CD4-positive, alpha-beta T cell (primary cell): ENCODE measurements at places on chromosomes 4 and X.

- H3K4me1 ChIP-seq, result no peaks in the 10 kb centered on the region
- DNase-seq, result no peak
- H3K36me3 ChIP-seq, result no peaks in the 10 kb centered on the region
- H3K27me3 ChIP-seq, result peaks cover 3% of the 10 kb centered on the region
- H3K27ac ChIP-seq, result no peak overlapping the region
Observed at GRCh38 chr4:140851032-140851636, 94.9 kb upstream of the TBC1D9 start.

DNA sequence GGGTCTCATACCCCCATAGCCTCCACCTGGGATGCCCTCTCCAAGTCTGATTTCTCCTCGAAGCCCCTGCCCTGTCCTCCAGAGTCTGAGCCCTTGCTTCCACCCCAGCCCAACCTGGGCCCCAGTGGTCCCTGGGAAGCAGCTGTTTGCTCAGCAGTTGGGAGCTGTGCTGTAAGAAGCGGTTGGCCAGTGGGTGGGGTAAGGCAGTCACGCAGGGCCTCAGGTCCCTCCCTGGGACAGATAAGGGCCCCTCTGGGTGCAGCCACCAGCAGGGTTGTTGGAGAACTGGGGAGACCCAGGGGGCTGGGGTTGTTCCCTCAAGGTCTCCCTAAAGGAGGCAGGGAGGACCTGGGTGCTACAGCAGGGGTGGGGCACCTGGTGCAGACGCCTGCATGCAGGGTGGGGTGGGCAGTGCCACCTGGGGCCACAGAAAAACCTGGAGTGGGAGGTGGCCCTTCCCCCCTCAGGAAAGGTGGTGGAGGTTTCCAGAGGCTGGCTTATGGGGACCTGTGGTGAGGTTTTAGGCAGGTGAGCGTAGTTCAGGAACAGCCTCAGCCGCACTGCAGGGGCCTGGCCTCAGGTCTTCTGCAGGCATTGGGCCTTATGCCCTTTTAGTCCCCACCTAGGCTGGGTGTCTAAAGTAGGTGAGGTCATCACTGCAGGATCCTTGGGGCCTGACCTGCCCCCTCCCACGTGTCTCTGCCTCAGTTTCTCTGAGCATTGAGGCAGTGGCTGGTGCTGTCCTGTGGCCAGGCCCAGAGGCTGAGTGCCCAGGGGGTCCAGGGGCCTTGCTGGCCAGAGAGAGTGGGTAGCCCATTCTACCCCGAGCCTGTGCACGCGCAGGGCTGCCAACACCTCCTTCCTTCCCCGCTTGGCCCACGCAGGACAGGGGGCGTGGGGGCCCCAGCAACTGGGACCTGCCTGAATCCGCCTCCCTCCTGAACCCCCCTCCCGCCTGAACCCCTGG, 3.1 kb upstream of the SLC26A1 start:
- no peak overlapping the region for H3K4me3 ChIP-seq
- H3K36me3 ChIP-seq, result no peaks in the 10 kb centered on the region
- no peak overlapping the region for H3K27ac ChIP-seq
- H3K27me3 ChIP-seq, result peaks cover 33% of the 10 kb centered on the region

DNA sequence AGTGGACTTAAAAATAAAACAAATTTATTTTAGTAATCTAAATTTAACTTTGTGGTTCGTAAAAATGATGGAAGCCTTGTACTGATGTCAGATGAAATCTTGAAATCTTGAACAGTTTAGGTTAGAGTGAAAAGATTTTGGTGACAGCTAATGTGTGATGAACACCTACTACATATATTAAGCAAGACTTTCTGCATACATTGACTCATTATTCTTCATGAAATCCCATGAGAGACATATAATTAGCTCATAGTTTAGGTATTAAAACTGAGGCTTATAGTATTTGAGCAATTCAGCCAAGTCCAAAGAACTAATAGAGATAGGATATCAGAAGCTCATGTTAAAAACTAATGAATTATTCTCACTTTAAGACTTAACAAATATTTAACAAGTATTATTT, 66.9 kb upstream of the PCDH7 start:
- H3K36me3 ChIP-seq, result no peaks in the 10 kb centered on the region
- H3K4me3 ChIP-seq, result no peak overlapping the region
- H3K27me3 ChIP-seq, result no peaks in the 10 kb centered on the region
- no peaks in the 10 kb centered on the region for H3K4me1 ChIP-seq
- H3K27ac ChIP-seq, result no peak overlapping the region

DNA sequence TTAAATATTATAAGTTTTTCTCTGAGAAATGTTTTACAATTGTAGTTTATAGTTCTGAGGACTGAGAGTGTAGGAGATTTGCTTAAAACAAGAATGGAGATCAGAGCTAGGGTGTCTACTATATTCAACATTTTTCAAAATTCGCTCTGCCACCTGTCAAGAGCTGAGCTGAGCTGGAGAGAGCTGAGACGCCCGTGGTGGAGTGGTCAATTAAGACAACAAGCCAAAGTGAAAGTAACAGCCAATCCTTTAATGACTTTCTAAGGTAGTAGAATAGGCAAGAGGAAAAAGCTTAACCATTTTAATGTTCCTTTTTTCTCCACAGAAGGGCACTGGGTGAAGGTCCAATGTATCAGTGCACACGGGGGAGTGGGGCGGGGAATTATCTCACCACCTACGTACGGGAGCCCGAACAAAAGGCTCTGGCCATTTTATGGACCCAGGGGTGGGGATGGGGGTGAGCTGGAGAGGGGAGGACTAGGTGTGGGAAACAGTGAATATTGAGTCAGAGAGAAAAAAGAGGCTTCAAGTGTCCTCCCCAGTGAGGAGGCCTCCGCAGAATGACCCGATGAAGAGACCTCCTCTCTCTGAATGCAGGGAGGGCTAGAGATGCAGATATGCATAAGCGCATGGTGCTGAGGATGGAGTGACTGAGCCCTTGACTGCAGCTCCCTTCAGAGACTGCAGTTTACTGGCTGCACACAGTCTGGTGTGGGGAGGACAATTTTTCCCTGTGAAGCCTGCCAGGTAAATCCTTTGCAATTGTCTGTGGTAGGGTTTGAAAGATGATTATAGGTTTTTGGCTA, 60.8 kb downstream of the SPCS3 start:
- H3K4me3 ChIP-seq, result no peak overlapping the region
- no peaks in the 10 kb centered on the region for H3K36me3 ChIP-seq
- H3K27me3 ChIP-seq, result no peaks in the 10 kb centered on the region
- DNase-seq, result no peak

DNA sequence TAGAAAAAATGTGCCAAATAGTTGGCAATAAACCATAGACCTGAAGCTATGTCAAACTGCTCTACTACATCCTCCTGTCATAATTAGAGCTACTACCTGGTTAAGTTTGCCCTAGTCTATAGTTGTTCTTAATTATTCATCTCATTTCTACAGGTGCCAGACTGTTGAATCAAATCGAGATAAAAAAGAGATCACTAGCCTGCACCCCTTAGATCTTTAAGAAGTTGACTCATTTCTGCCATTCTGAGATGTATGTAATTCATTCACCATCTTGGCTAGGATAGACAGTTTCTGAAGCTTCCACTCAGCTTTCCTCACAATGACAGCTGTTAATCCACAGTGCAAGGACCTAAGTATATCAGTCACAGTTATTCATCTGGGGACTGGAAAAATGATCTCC, 452.1 kb upstream of the BOD1L1 start:
- H3K27ac ChIP-seq, result no peak overlapping the region
- no peak for DNase-seq
- no peaks in the 10 kb centered on the region for H3K27me3 ChIP-seq
- no peaks in the 10 kb centered on the region for H3K4me1 ChIP-seq
- no peak overlapping the region for H3K4me3 ChIP-seq
